ENCODE measurements at places on chromosomes 2 and 18. TPM values are rescaled to one million over a fixed set of nuclear protein-coding genes. Genes with fewer than 3 reads are reported as not detected.

LBX2 gene
- total RNA-seq: 1.6 TPM

RTP5 gene
- not detected for total RNA-seq

TEKT4 gene
- total RNA-seq: not detected

GRCh38 chr2:127053731-127054603 is 53.0 kb downstream of the BIN1 start:
- DNase-seq: no peak

GRCh38 chr18:48136827-48137373 is 206.4 kb upstream of the SMAD2 start:
- DNase-seq: no peak

GRCh38 chr2:172969166-172969565 is 106.5 kb upstream of the MAP3K20 start:
- DNase-seq: no peak

DNA sequence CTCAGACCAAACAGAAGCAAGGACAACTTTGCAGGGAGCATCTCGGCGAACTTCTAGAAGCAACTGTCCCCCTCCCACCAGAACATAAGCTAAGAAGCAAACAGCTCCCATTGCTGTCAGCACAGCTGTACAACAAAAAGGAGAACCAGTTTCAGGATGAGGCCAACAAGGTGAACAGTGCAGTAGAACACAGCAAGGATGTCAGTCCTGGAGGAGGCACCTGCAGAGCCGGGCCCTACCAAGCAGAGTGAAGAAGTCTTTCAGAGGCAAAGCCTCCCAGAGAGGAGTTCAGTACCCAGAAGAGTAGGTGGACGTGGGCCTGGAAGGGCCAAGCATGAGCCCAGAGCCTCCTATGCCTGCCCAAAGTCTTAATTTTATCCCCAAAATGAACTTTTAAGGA is 1.0 kb downstream of the PASK start:
- DNase-seq: no peak

- peak; percentile 38 for DNase-seq
These were observed 244.5 kb downstream of the TCF4 start for GRCh38 chr18:55343396-55344073.
